ENCODE measurements at places on chromosomes 2 and 18.

GRCh38 chr2:45627911-45628310 is 16.8 kb upstream of the SRBD1 start:
- no peak for DNase-seq

DNA sequence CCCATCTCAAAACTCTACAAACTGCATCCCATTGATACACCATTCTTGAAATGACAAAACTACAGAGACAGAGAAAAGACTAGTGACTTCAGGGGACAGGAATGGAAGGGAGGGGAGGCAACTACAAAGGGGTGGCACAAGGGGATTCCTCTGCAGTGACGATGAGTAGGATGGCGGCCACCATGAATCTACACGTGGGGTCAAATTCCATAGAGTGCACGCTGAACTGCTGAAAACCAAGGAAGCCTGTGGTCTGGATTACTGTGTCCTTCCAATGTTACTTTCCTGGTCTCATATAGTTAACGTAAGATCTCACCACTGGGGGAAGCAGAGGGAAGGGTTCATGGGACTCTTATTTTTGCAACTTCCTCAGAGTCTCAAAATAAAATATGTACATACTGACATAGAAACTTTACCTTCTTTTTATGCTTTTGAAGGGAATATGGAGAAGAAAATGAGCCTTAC is 23.6 kb downstream of the COX7A2L start:
- no peak for DNase-seq

DNA sequence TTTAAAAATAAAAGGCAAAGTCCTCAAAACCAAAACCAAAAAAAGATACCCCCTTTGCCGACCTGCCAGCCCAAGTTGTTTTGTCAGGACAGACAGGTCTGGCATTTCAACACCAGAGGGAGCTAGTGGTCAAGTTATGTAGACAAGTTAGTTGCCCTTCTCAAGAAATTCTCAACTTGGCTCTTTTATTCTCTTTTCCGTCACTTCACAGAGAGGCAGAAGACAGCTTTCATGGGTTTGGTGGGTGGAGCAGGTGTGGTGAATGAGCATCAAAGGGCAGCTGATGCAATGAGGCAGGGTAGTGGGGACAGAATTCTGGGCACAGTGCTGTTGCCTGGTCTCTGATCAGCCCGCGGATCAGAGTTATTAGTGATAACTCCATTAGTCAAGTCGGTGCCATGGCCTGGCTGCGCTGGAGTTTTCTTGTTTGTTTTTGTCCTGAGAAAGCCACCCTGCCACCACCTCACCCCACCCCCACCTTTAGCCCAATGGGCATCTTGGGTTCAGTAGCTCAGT is 303.7 kb upstream of the EPAS1 start:
- peak; percentile 42 for DNase-seq

GRCh38 chr2:163081754-163082153 is 243.2 kb upstream of the KCNH7 start:
- no peak for DNase-seq

DNA sequence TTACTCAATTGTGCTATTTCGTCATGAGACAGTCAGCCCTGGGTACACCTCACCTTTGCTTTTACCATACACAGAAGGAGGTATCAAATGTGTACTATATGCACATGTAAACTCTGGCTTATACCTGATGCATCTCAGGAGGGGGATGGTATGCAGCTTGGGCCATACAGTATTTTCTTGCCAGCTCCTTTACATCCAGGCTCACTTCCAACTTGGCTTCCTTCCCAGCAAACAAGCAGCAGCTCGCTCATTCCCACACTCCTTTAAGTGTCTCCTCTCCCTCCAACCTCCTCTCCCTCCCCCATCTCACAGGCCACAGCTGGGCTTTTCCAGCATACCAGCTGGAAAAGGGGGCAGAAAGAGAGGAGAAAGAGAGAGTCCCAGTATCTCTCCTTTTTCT is 9.6 kb downstream of the MARCHF4 start:
- no peak for DNase-seq
